Stimulated activated CD4-positive, alpha-beta T cell treated with anti-CD3 and anti-CD28 coated beads, Interleukin-1b, Interleukin-23, amount 100 ng/mL, for 1 hour (primary cell): ENCODE measurements at places on chromosomes 4 and X.

- no peak for DNase-seq
These were observed 13.2 kb upstream of the PDE6B start for GRCh38 chr4:612052-612748.

GRCh38 chr4:46081248-46081647, 42.6 kb downstream of the GABRG1 start:
- no peak for DNase-seq

- DNase-seq = no peak
These were observed 47.0 kb upstream of the SLC34A2 start for GRCh38 chr4:25608644-25609043.

DNA sequence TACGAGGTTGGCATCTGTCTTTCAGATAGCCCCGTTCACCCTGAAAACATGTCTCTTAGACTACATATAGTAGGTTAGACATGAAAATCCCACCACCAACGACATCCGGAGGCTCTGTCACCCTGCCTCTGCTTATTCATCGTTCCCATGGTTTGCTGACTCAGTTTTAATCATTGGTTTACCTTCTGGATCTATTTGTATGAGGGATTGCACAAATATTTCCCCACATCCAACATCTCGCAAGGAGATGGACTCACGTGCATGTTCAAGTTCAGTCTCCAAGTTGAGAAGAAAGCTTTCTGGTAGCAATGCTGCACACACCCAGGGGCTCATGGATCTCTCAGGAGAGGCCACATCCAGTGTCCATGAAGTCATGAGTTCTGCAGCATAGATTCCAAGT, 10.8 kb downstream of the CETN2 start:
- DNase-seq = no peak

DNA sequence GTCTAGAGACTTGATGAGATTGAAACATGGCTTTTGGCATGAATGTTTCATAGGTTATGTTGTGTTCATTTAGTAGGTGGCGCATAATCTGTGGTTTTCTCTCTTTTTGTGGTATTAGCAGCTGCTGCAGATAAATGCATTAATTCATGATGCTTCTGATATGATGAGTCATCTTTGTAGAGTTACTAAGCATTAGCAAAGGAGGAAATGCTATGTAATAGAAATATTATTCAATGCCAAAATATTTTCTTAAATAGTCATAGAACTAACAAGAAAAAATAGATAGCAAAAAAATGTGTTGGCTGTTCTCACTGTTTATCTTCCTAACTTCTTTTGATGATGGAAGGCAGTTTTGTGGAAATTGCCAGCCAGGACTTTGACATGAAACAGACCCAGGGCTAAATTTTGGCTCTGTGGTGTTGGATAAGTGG, 3.6 kb downstream of the ZXDB start:
- DNase-seq = no peak

GRCh38 chrX:12777670-12778069, 13.5 kb upstream of the PRPS2 start:
- no peak for DNase-seq
